AG04450 (cell line): ENCODE measurements at places on chromosomes 4 and X.

DNA sequence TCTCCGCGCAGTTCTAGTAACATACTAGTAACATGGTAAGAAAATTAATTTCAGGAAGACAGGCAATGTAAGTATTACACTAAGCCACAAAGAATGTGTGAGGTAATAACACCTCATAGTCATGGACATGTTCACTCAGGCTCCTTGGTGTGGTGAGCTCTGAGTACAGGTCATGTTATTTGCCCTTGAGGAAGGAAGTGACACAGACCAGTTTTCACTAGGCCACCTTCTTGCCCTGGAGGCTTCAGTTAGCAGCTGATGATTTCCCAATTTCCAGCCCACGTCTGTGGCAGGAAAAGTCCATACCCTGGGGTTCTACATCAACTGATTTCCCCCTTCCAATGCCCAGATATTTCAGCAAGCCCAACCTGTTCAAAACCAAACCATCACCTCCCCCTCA lies 6.7 kb downstream of the APOO start:
- DNase-seq: peak; percentile 23

- no peak for DNase-seq
These were observed 171.5 kb upstream of the VEGFC start for GRCh38 chr4:176964116-176964691.

- DNase-seq: no peak
These were observed 4.4 kb upstream of the MAEA start for GRCh38 chr4:1285151-1285789.

DNA sequence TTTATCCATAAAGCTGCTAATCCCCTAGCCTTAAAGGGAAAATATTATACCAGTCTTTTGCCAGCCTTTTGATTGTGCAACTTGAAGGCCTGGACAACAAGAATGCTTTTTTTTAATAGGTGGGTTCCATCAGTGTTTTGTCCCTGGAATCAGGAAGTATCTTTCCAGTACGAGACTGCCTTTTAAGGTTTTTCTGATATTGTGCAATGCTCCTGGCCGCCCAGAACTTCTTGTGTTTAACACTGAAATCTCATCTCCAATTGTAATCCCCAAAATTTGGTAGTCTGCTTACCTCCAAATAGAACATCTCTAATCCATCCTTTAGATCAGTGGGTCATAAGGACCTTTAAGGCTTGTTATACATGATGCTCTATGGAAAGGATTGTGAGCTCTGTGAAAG lies 256.7 kb downstream of the NAF1 start:
- DNase-seq: no peak

DNA sequence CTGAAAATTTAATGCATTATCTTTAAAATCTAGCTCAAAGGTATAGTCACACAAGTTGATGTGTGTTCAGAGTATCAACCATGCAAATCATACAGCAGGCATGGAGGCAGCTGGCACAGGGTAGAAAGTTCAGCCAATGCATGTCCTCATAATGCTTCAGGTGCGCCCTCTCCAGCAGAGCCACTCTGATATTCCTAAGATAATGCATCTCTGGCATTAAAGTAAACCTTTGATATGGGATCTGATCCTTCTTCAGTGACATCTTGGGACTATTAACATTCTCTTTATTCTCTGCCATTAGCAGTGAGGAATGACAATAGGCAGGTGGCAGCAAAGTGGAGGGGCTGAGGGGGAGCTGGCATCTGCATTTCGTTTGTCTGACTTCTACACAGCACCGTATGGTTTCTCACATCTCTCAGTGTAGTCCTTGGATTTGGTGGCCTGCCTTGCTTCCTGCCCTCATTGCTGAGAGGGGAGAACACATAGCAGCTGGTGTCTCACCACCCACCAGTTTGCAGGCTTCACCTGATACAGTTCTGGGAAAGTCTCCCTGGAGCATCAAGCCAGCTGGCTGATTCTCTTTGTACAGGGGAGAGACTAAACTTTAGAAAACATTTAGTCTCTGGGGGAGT lies 168.7 kb upstream of the TBC1D9 start:
- DNase-seq: no peak

- DNase-seq: no peak
These were observed 797.3 kb upstream of the FRG1 start for GRCh38 chr4:189143263-189143952.

DNA sequence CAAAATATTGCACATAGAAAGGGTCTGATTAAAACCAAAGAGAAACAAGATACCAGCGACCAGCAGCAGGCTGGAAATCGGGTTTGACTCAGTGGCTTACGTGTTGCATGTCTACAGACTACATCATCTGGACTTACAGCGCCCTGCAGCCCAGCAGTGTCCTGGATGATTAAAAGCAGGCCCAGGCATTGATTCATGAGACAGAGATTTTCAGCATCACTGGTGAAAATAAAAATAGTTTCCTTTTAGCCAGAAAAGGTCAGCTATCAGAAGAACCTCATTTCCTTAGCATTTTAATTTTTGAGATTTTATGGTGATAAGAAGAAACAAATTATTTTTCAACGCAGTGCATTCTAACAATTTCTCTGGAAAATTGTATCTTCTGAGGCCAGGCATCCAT lies 190.6 kb downstream of the PTTG2 start:
- DNase-seq: no peak

GRCh38 chr4:81407726-81408125 lies 64.0 kb downstream of the RASGEF1B start:
- no peak for DNase-seq

- DNase-seq: no peak
These were observed 85.0 kb downstream of the ALPK1 start for GRCh38 chr4:112381996-112382692.

DNA sequence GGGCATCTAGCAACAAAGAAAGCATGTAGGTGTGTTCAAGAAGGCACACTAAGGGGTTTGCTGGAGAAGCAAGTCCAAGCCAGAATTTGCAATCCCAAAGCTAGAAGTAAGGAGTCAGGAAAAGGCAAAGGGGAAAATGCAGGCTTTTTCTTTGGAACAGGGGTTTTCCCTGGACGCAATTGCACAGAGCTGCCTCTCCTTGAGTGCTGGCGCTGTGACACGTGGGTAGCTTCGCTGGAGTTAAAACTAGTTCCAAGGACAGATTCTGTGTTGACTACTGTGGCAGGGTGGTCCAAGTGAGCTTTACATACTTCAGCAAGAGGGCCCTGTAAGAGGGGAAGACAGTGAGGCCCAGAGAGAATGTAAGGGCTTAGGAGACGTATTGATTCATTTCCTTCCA lies 277.1 kb downstream of the ADGRA3 start:
- DNase-seq: no peak

- no peak for DNase-seq
These were observed 178.5 kb downstream of the DCHS2 start for GRCh38 chr4:154313004-154313585.

DNA sequence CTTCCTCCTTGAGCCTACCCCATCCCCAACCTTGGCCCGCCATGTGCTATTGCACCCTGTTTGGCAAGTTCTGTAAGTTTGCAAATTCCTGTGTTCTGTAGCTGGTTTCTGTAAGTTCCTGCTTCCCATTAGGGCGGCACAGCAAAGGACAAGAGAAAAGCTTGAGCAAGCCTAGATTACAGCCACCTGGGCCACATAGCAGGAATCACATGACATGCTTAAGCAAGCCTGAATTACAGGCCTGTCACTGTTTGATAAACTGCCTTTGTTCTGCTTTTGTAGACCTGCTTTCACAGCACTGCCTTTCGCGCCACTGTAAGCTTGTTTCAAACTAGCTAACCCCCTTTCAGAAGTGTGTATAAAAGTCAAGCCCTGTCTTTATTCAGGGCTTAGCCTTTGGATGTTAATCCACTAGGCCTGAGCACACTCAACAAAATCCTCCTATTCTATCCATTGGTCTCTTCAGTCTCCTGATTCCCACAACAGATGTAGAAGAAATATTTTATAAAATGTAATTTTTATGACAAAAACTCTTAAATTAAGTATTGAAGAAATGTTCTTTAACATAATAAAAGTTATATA lies 906.8 kb upstream of the NDST4 start:
- no peak for DNase-seq
